Suppressor macrophage treated with lipopolysaccharide for 4 hours (primary cell): ENCODE measurements at places on chromosomes 1 and 21.

- DNase-seq: no peak
Measured at GRCh38 chr1:158011714-158012113, 18.3 kb downstream of the KIRREL1 start.

- no peak for DNase-seq
Measured at GRCh38 chr1:43446881-43447835, 6.6 kb downstream of the HYI start.

GRCh38 chr1:246153796-246154212, 353.3 kb downstream of the SMYD3 start:
- DNase-seq: no peak

GRCh38 chr1:246447501-246447900, 59.6 kb downstream of the SMYD3 start:
- no peak for DNase-seq

DNA sequence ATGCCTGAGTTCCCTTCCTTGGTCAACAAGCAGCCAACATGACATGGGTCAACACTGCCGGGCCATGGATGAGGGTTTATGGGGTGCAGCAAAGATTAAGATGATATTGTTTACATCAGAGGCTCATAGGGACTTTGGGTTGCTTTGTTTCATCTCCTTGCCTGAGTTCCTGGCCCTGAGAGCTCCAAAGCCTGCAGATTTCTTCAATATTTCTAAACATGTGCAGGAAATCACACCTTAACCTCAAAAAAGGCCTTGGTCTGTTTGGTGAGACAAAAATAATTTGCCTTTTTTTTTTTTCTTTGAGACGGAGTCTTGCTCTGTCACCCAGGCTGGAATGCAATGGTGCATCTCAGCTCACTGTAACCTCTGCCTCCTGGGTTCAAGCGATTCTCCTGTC, 876 bp downstream of the SLAMF8 start:
- DNase-seq: no peak

GRCh38 chr21:39332175-39332574, 16.7 kb downstream of the HMGN1 start:
- DNase-seq: no peak

- no peak for DNase-seq
Measured at GRCh38 chr1:90919900-90920299, 101.9 kb downstream of the ZNF644 start.
